HFFc6 (cell line): ENCODE measurements at places on chromosomes 11 and 22.

- DNase-seq, result no peak
Observed at GRCh38 chr22:19903031-19903430, 38.5 kb upstream of the COMT start.

- peak; percentile 57 for DNase-seq
Observed at GRCh38 chr11:96014217-96014616, 90.3 kb upstream of the MTMR2 start.

- no peak for DNase-seq
Observed at GRCh38 chr22:43128928-43129424, 14.2 kb downstream of the MCAT start.

DNA sequence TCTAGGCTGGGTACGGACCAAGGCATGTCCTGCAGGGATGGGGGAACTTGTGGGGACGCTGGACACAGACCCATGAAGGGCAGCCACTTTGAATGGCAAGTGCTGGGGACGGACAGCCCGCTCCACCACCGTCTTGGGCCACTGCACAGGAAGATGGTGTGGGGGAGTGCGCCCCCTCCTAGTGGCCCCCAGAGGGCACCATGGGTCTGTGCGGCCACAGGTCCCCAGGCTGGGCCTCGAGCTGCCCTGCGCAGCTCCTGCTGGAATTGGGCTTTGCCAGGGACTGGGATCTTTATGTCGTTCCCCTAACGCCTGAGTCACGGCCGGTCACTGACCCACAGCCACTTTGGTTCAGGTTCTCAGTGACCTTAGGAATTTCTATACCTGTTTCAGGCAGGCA lies 44.4 kb downstream of the NAT10 start:
- DNase-seq, result no peak

- DNase-seq, result no peak
Observed at GRCh38 chr11:13061294-13061990, 52.3 kb downstream of the RASSF10 start.

- DNase-seq, result no peak
Observed at GRCh38 chr11:115911613-115912346, 407.6 kb upstream of the CADM1 start.

DNA sequence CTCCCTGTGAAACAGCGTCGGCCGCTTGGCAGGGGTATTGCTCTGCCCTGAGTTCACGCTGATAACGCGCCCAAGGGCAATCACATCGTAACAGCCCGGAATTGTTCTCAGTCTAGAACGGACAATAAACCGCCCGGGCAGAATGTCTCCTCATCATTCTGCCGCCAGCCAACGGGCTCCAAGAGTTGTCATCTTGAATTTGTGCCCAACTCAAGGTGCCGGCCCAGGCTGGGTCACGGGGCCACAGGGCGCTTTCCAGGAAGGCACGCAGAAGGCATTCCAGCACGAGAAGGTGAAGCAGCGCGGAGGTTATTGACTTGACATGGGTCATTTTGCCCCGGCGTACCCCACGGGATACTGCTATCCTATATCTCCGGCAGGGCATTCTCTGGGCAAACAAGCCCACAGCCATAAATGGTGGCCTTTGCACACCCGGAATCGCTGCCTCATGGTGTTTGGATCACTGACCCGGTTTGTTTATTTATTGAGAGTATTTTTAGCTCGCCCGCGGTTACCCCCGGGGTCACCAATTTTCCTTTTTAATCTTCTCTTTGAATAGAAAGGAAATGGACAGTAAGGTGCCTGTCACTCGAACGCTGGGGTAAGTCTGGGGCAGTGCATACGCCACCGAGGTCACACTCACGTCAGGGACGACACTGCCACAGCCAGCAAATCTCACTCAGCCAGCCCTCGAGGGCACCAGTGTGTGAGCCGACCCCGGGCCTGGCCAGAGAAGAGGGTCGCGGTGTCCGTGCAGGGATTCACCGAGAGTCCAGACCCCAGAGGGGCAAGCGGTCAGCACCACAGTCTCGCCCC lies 72.4 kb upstream of the FGF3 start:
- no peak for DNase-seq

DNA sequence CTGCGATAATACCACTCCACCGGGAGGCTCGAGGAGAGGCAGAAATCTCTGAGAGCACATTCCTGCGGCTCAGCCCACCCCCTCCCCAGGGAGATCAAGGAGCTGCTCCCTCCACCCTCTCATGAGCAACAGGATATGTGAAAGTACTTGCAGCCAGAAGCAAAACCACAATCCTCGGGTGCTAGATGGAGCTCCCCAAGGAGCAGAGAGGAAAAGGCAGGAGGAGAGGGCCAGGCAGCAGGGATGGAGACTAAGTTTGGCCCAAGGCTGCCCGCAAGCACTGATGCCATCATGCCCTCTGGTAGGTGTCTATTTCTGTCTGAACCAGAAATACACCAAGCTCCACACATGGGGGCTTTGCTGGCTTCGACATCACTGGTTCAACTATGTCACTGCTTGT lies 22.3 kb downstream of the VPS37C start:
- no peak for DNase-seq

- peak; percentile 5 for DNase-seq
Observed at GRCh38 chr11:34915136-34916014, 804 bp downstream of the APIP start.

GRCh38 chr11:76554767-76555166 lies 109.9 kb downstream of the EMSY start:
- no peak for DNase-seq

GRCh38 chr11:58575377-58576020 lies at the start of gene LPXN:
TSS of gene LPXN (minus strand) at chr11:58575856. CDS start at chr11:58575772, 84 bp downstream.
- DNase-seq, result peak; percentile 84

GRCh38 chr11:47247502-47247901 lies 1.1 kb downstream of the ACP2 start:
- no peak for DNase-seq

- DNase-seq, result no peak
Observed at GRCh38 chr11:29484548-29484947, 532.3 kb downstream of the KCNA4 start.

GRCh38 chr11:105840391-105840790 lies 181.6 kb downstream of the MSANTD4 start:
- no peak for DNase-seq

- no peak for DNase-seq
Observed at GRCh38 chr11:57174656-57175055, 7.1 kb upstream of the LRRC55 start.

DNA sequence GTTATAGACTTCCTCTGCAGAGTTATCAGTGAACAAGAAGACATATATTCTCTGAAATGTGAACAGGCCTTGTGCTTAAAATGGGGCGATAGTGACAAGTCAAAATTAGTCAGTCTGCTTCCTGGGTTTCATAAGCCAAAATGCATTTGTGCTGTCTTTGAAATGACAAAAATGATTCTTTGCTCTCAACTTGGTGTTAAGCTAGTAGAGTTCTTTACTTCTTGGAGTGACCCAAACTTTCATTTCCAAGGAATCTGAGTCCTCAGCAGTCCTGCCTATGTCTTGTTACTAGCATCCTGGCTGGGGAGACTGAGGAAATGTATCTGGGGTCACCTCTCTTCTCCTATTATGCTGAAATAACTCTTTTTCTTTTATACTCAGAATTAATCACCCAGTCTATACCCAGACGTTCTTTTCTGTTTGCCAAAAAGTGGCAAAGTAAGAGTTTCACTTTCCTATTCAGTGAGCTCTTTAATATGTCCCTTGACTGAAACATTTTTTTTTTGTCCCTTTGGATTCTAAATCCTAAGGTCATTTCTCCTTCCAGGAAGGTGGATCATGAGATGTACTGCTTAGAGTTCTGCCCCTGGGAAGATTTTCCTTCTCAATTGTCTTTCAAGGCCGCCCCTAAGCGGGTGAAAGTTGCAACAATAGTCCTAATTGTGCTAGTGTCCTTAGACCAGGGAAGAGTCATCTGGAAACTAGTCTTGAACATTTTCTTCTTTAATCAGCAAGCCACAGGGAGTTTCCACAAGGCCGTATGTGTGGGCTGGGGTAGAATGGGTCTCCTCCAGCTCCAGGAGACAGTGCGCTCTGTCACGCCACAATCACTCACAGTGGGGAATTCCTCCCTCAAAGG lies 53.0 kb upstream of the RDX start:
- no peak for DNase-seq

- DNase-seq, result no peak
Observed at GRCh38 chr11:101482556-101483124, 101.2 kb downstream of the TRPC6 start.

DNA sequence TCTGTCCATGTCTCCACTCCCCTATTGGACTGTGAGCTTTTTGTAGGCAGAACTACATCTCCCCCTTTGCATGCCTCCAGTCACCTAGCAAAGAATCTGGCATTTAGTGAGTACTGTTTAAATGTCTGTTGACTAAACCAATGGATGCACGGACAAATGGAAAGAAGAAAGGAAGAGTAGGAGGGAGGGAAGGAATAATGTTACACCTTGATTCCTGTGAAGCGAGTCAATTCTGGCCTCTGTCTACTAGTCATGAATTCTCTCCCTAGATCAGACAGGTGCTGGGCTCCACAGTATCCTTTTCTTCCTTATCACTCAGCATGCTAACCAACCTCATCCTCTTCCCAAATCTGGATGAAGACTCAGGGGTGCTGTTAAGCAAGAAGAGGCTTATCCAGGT lies 33.6 kb downstream of the GALNT18 start:
- DNase-seq, result no peak

DNA sequence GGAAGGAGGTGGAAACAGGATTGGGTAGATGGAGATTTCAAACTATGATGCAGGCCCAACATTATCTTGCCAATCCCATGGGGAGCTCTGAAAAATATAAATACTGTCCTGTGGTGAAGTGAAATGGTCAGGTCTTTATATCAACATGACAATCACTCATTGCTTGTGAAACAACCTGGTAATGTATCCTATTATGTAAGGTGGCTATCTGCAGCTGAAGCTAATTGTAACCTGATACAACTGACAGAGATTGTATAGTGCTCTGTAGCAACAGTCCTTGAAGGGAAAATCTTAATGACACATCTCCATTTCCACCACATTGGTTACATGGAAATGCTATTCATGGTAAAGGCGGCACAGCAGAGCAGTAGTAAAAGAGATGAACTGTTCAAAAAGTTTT lies 20.7 kb upstream of the CHORDC1 start:
- no peak for DNase-seq

- no peak for DNase-seq
Observed at GRCh38 chr22:46513908-46514550, 23.4 kb downstream of the CELSR1 start.

- no peak for DNase-seq
Observed at GRCh38 chr11:68978626-68978930, 2.2 kb downstream of the MRGPRD start.

DNA sequence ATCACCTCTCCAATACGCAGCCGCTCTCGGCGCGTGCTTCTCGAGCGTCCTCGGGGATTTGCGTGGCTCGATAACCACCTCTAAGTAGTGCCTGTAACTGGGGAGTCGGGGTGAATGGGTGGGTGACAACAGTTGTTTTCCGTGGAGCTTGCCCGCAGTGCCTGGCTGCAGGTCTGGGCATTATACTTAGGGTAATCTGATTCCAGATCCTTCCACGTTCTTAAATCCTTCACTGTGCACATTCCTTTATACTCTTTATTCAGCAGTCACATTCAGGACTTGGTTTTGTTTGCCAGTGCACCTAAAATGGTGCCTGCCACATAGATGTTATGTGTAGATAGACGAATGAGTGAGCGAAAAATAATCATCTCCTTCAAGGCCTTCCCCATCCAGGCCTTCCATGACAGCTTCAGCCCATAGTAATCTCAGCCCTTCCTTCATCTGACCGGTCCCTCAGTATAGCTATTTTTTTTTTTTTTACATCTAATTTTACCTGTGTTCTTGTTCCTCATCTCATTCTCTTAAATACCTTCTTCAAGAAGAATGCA lies 602 bp downstream of the NAT10 start:
- DNase-seq, result peak; percentile 28

GRCh38 chr11:12719221-12719620 lies 45.0 kb downstream of the TEAD1 start:
- no peak for DNase-seq

DNA sequence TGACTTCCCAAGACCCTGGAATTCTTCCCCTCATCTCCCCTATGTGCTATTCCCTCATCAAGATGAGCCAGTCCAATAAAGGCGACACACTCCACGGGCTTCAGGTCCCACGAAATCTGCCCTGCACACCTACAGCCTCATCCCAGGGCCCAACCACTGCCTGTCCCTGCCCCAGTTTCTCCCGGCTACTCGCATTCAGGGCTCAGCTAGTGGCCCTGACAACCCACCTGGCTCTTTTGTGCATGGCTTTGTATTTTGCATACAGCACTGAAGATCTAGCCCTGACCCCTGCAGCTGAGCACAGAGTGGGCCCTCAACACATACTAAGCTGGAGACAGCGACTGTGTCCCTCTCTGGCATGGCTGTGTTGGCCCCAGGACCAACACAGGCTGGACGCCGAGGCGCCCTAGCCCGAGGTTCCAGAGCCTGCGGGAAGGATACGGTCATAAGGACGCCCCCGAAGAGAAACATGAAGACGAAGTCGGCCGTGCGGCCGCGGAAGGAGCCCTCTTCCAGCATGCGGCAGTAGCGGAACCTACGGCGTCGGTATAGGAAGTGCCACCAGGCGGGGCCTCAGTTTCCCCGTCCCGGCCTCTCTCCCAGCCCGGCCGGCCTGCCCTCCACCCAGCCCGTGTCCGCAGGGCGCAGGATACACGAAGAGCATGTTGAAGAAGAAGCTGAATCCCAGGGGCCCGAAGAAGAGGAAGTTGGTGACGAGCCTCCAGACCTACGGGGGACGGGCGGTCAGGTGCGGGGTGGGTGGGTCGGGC lies 710 bp downstream of the DERL3 start:
- DNase-seq, result no peak

GRCh38 chr22:29503811-29504372 lies 23.9 kb downstream of the NEFH start:
- peak; percentile 69 for DNase-seq

GRCh38 chr11:33935005-33935404 lies 43.1 kb upstream of the LMO2 start:
- DNase-seq, result no peak

- no peak for DNase-seq
Observed at GRCh38 chr22:44759430-44760310, 7.3 kb downstream of the ARHGAP8 start.

GRCh38 chr11:96088914-96089313 lies 165.0 kb upstream of the MTMR2 start:
- peak; percentile 40 for DNase-seq
